ENCODE measurements at places on chromosomes 7 and 10.

GRCh38 chr7:100693312-100694097 is 545 bp downstream of the GIGYF1 start:
- DNase-seq, result no peak

DNA sequence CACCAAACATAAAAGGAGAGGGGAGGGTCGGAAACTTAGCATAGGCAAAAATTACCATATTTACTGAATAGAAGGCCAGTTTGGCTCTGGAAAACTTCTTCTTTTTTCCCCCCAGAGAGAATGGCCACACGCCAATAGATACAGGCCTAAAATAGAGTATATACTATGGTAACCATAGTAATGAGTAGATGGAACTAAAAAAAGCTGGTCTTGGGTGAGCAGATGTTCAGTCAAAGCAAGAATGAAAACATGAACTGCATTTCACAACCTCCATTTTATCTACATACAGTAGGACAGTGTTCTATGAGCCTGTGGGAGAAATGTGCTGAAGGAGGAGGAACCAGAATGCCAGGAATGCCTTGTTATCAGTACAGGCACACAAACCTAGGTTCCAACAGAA is 141.7 kb upstream of the SEMA3A start:
- no peak for DNase-seq

GRCh38 chr10:17712717-17713471 is 39.1 kb upstream of the TMEM236 start:
- no peak for DNase-seq

DNA sequence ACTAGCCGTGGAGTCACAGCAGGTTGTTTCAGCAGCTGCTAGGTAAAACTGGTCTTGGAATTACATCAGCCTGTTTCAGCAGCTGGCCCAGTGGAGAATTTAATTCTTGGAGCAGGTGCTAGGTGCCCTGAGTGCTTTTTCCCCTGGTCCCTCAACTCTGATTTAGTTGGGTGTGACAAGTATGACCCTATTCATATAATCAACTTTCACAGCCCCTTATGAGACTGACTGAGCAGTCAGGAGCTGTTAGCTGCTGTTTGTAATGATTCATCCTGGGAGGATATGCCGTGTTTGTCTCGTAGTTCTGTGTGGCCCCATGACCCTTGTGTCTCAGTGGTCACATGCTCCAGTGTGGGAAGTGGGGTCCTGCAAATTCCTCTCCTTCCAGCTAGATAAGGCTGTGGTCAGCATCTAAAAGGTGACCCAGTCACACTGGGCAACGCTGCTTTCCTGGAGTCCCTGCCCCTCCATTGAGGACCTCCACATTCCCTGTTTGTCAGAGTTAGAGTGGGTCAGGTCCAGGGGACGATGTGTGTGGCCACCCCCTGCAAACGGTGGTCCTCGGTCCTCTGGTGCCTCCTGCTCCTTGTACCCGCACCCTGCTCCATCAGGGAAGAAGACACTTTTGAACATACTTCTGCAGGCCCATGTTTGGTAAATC is 28.3 kb downstream of the TBATA start:
- DNase-seq, result peak; percentile 25

DNA sequence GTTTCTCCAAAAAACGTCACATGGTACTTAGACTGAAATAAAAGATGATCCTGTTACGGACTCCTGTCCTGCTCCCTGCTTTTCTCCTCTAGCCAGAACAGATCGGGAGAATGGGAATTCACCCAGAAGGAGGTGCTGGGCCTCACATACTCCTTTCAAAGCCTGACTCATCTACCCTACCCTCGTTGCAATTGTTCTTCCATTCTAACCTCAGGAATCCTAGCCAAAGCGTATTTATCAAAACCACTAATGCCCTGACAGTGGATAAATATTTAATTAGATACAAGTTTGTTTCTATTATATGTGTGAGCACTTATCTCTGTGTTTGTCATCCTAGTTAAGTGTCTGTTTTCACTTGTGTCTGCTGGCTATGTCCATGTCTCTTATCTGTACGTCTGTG is 21.7 kb downstream of the ZCWPW1 start:
- DNase-seq, result no peak

DNA sequence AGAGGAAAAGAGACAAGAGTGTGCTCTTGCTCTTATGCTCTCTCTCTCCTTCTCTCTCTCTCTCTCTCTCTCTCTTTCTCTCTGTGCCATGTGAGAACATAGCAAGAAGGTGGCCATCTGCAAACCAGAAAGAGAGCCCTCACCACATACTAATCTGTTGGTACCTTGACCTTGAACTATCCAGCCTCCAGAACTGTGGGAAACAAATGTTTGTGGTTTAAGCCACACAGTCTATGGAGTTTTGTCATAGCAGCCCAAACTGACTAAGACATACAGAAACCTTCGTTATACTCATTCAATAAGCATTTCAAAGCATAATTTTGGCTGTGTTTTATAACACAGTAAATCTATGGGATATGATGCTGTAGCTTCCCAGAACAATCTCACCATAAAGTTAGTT is 56.4 kb upstream of the PLPP4 start:
- no peak for DNase-seq

DNA sequence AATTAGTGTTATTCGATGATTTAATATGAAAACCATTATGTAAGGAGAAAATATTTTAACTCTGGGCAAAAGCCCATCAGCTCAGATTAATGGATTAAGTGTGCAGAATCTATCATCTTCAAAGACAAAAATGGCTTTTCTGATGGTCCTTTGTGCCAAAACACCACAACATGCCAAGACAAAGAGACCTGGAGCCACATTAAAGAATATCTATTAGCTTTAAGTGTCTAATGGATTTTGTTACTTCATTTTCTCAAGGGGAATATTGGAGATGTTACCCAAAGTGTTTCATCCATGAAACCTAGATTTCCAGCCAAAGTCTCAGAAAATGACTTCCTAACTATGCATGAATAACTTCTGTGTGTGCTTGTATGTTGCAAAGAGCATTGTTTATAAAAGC is 57.3 kb downstream of the MKX start:
- DNase-seq, result no peak

DNA sequence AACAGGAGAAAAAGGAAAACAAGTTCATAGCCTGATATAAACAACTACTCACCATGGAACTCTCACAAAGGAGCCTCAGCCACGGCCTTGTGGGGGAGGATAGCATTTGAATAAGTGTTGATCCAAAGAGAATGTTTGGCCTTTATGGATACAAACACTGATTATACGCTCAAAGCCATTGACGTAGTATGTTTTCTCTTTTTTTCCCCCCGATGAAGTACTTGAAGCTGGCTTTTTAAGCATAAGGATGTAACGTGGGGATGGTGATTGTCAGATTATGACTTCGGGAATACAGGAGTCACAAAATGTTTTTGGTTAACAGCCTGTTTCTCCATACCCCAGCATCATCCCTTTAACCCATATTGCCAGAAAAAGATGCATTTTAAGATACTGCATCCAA is 39.8 kb downstream of the CELF2 start:
- DNase-seq, result no peak

- no peak for DNase-seq
Measured at GRCh38 chr10:130729876-130730275, 581.6 kb downstream of the TCERG1L start.

GRCh38 chr7:142957723-142958122 is 4.4 kb downstream of the KEL start:
- DNase-seq, result no peak

GRCh38 chr7:139889186-139889871 is 60.3 kb downstream of the TBXAS1 start:
- DNase-seq, result no peak

- no peak for DNase-seq
Measured at GRCh38 chr7:33248671-33249070, 119.3 kb downstream of the BBS9 start.

DNA sequence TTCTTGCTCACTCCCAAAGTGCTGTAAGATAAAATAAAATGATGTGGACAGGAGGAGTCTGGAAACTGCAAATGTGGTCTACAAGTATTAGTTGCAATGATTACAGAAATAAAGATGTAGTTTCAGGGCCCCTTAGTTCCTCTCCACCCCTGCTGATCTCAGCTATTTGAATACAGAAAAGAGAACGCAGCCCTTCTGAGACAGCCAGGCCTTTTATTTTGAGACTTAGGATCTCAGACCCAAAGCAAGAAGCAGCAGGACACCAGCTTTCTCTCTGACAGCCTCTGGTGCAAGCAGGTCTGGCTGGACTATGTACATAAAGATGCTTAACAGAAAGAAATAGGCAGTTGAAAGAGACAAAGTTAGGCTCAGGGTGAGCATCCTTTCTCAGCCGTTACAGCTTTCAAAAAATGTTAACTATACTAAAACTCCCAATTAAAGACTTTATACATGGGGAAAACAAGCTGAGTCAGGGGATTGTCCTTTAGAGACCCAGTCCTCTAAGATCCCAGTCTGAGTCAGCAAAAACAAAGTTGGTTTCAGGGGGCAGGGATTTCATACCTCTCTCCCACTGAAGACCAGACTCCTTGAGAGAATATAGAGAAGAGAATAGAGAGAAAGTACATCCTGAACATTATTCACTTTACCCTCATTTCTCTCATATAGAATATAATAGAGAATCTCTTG is 220.4 kb downstream of the TMEM178B start:
- no peak for DNase-seq

DNA sequence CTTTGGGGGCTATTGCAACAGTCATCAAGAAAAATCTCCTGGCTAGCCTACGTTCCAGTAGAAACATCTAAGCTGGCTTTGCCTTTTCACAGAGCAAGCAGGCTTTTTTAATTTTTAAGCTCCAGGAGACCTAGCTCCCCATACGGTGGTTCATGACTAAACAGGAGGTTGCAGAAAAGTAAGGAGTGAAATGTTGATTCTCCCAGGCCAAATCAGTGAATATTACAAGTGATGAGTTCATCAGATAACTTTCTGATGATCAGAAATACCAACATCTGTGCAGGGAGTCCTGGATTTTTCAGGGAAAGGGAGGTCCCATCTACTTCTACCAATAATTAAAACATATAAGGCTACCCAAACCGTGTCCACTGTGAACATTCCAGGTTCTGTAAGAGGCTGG is 477.3 kb upstream of the CELF2 start:
- DNase-seq, result no peak

GRCh38 chr10:50404021-50404773 is 152.9 kb upstream of the ASAH2 start:
- no peak for DNase-seq

DNA sequence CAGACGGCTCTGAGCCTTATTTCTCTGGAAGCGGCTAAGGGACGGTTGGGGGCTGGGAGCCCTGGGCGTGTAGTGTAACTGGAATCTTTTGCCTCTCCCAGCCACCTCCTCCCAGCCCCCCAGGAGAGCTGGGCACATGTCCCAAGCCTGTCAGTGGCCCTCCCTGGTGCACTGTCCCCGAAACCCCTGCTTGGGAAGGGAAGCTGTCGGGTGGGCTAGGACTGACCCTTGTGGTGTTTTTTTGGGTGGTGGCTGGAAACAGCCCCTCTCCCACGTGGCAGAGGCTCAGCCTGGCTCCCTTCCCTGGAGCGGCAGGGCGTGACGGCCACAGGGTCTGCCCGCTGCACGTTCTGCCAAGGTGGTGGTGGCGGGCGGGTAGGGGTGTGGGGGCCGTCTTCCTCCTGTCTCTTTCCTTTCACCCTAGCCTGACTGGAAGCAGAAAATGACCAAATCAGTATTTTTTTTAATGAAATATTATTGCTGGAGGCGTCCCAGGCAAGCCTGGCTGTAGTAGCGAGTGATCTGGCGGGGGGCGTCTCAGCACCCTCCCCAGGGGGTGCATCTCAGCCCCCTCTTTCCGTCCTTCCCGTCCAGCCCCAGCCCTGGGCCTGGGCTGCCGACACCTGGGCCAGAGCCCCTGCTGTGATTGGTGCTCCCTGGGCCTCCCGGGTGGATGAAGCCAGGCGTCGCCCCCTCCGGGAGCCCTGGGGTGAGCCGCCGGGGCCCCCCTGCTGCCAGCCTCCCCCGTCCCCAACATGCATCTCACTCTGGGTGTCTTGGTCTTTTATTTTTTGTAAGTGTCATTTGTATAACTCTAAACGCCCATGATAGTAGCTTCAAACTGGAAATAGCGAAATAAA is 175.5 kb downstream of the RNF216 start:
- DNase-seq, result no peak

DNA sequence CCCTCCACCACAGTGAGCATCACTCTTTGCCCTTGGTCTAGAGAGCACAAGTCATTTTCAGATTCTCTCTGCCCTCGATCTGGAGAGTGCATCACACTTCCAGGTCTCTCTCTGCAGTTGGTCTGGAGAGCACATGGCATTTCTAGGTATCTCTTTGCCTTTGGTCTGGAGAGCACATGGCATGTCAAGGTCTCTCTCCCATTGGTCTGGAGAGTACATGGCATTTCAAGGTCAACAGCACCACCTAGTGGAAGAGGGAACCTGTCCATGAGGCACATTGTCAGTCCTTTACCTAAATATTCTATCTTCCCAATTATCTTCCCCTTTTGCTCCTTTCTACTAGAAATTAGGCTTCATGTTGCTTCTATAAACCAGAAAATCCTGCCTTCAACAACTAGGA is 1139.4 kb downstream of the XPNPEP1 start:
- DNase-seq, result no peak

DNA sequence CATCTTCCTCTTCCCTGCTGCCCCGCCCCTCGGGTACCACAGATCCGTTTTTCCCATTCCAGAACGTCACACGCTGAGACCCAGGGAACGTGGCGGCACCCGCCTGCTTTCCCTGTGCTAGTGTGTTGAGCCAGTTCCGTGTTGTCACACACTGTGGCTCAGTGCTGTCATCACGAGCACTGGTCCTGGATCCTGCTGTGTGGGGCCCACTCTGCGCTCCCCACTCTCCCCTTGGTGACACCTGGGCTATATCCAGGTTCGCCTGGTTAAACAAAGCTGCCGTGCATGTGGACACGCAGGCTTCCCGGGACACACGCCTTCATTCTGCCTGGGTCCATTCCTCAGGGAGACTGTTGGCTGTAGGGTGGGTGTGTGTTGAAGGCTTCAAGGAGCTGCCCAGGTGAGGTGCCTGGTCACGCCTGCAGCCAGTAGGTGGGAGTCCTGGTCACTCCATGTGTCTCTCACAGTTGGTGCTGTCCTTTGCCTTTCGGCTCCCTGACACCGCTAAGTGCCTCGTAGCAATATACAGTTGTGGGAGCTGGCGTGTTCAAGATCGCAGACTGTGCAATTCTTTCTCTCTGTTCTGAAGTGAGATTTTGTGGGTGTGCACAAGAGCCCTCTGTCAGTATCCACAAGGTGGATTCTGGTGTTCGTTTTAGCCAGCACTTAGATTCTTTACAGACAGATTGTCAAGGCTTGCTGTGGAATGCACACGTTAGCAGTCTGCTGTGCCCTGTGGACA is 88.6 kb downstream of the INPP5A start:
- DNase-seq, result no peak

DNA sequence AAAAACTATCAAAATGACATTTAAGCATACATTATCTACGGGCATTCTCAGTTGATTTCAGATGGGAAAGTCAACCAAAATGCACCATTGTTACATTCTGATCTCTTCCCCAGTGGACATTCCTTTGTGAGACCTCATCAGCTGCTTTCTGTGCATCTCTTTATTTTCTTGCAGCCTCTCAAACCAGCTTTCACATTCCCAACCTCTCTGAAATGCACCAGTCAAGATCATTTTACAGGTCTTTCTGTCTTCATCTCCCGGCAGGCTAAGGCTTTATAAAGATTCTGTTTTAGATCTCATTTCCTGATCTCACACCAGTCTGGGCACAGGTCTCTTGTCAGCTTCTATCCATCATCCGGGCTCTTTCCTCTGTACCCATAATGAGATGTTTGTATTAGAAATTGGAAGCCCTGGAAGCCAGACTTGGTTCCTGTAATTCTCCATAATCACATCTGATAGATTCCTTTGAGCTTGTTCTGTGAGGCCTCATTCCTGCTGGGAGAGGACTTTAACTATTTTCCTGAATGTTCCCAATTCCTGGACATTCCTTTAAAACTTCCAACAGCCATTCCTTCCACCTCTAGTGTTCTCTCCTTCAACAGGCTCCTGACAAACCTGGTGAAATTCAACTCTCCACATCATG is 44.3 kb upstream of the ARL4A start:
- DNase-seq, result no peak

- DNase-seq, result no peak
Measured at GRCh38 chr10:113576852-113577251, 24.0 kb downstream of the HABP2 start.
